ENCODE measurements at places on chromosomes 7 and 10.

- DNase-seq = no peak
These were observed 97.5 kb downstream of the TNS3 start for GRCh38 chr7:47484457-47484856.

- no peak for DNase-seq
These were observed 23.3 kb downstream of the OGDHL start for GRCh38 chr10:49738616-49739360.

GRCh38 chr7:16223963-16224707, 197.2 kb downstream of the CRPPA start:
- DNase-seq = peak; percentile 28

- no peak for DNase-seq
These were observed 222.8 kb downstream of the PTN start for GRCh38 chr7:137120690-137121089.

DNA sequence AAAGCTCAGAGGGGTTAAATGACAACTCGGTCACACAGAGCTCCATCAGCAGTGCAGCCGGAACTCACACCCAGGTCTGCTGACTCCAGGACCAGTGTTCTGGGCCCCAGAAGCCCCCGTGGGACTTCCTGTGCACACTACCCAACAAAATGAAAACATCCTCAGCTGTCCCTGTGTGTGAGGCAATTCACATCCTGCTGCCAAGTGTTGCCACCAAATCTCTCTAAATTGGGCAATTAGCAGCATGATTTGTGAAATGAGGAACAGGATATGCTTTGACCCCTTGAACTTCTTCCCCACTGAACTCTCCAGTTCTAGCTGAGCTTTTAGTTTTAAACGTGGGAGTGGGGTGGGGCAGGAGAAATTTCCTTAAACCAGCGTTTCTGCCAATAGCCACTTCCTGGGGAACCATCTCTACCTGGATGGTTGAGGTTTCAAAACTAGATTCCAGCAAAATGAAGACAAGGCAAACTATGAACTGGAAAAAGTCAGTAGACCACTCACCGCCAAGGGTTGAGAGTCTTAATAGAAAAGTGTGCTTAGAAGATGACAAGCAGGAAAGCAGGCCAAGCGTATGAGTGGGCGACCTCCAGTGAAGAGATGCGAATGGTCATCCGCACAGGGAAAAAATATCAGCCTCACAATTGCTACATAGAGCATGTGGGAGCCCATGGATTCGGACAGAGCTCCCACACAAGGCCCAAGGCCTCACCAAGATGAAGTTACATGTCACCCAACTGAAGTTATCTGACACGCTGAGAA, 51.9 kb upstream of the CHST15 start:
- DNase-seq = peak; percentile 8

DNA sequence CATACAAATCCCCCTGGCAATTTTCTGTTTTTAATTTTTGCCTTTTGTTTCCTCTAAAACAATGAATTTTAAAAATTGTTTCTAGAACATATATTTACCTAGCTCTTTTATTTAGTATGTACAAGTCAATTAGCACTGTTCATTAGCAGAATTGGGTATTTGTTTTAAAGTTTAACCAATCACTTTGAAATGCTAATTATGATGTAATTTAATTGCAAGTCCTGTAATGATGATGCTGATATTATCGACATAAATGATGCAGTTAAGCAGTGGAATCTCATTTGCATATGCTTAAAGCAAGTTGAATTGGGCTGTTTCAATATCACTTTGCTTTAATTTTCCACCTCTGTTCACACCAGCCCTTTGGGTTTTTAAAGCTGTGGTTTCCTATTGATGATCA, 2.7 kb downstream of the FOXP2 start:
- DNase-seq = no peak

DNA sequence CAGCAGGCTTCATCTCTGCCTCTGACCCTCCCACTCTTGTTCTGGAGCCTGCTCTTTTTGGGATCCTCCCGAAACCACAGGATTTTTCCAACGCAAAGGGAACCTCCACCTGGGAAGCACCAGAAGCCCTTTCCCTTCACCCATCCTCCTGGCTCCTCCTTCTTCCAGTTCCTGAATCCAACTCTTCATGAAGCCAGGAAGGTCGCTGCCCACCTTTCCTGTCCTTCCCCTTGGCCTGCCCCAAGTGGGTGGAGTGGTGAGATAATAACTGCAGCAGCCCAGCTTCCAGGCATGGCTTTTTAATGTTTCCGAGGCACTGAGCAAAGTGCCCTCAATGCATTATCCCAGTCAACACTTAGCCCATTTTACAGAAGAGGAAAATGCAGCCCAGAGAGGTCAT, 70.8 kb upstream of the EEPD1 start:
- no peak for DNase-seq

DNA sequence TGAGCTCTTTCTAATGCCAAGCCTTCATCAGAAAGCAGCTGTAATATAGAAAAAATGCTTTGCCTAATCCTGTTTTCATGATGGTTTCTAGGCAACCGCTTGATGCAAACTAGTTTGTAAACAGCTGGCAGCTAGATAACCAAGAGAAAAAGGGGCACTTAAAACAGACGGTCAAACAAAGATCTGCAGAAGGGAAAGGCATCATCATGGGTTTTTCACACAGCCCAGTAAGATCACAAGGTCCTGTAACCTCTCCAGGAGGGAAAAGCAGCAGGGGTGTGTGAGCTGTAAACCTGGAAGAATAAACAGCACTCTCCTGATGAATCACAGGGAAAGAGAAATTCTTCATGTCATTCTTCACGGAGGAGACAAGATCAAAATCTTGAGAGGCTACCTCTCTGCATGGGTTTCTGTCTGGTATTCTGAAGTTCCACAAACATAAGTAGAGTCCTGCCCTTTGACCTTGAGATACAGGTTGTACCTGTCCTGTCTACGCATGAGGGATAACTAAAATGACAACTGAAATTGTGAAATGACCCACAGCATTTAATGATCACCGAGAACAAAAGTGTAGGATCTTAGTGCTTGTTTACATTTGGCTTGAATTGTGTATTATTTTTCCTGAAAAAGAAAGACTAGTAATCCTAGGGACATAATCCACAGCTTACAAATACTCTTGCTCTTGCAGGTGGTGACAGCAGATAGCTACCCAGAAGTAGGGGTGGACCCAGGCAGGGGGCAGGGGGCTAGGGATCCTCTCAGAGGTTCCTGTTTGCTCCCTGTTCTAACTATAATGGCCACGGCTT, 48.0 kb downstream of the CREB3L2 start:
- DNase-seq = no peak

GRCh38 chr7:29284696-29285443, 90.3 kb downstream of the CHN2 start:
- DNase-seq = no peak

DNA sequence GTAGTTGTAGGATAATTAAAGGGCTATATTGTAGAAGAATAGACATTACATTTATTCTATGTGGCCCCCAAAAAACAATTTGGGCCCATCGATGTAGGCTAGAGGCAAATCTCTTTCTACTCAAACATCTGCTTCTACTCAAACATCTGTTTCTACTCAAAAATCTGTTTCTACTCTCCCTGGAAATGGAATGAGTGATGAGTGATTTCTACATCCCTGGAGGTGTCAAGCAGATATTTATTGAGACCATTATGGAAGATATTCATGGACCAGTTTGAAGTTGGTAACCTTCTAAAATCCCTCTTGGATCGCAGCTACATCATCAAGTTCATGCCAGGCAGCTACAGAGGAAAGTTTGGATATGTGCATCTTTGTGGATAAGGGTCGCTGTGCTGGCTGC, 5.1 kb upstream of the PLPP4 start:
- DNase-seq = no peak

DNA sequence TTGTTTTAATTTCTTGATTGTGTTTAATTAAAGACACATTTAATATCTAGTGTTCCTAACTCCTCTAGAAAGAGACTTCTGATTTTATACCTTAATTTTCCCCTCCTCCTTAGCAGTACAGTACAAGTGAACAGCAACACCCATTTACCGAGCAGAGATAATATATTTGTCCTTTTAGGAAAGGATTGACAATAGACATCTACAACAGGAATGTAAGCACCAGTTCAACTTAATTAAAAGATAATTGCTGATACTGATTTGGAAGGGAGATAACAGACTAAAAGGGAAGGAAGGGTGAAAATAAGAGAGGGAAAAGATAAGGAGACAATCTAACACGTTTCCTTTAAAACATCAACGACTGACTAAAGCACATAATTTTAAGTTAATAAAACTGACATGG, 119.3 kb downstream of the SRPK2 start:
- DNase-seq = peak; percentile 15

DNA sequence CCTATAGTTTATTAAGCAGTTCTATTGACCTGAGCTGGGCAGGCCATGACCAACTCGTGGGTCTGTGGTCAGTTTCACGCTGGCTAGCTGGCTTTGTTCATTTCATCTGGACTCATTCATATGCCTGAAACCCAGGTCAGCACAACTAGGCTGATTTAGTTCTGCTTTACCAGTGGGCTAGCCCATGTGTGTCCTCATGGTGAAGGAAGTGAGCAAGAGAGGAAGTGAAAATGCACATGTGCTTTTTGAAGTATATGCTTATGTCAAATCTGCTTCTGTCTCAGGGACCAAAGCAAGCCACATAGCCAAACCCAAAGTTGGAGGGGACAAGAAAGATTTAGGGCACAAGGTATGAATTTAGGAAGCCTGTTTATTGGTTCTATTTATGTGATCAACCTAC, 154.5 kb downstream of the RNF133 start:
- DNase-seq = no peak

GRCh38 chr7:148819697-148820360, 64.3 kb downstream of the EZH2 start:
- no peak for DNase-seq

DNA sequence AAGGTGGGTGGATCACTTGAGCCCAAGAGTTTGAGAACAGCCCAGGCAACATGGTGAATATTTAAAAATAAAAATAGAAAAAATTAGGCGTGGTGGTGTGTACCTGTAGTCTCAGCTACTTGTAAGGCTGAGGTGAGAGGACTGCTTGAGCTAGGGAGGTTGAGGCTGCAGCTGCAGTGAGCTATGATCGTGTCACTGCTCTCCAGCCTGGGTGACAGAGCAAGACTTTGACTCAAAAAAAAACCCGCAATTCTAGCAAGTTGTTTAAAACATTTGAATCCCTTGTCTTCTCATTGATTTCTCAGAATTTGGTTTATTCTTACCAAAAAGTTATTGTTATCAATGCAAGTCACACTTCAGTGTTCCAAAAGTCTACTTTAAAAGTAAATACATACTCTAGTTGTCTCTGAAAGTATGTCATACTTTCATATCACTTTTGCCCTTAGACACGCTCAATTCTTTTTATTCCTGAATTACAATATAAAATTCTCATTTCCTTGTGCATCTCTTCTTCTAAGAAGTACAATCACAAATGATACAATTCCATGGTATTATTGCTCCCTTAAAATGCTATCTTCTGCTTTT, 6.3 kb downstream of the EPC1 start:
- DNase-seq = no peak

DNA sequence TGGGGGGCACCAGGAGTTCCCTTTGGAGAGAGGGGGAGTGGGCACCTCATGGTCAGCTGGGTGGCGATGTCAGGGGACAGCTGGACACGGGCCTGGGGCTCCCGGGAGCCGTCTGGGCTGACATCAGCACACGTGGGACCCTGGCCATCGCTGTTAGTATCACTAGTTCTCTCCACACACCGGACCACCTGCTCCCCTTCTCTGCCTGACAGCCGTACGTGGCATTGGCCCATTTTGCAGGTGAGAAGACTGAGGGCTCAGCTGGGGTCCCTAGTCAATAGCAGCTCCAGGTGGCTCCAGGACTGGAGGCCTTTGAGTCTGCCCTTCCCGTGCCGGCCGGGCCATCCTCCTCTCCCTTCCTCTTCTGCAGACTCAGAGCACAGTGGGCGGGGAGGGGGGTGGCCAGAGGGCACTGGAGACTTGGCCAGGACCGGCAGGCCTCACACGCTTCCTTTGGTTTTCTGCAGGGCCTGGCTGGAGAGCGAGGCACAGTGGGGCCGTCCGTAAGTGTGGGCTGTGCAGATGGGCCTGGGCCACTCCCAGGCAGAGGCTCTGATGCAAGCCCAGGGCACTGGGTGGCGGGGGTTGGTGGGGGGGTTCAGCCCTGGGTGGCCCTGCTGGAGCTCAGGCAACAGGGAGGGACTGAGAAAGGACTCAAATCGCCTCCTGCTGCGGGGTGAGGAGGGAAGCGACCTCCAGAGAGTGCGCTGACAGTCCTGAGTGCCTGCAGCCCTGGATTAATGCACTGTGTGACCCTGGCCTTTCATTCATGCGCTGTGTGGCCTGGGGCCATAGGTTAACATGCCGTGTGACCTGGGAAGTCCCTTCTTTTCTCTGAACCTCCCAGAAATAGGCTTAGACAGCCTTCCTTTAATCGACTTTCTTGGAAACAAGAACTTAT, 78.2 kb downstream of the MYL10 start:
- DNase-seq = no peak

DNA sequence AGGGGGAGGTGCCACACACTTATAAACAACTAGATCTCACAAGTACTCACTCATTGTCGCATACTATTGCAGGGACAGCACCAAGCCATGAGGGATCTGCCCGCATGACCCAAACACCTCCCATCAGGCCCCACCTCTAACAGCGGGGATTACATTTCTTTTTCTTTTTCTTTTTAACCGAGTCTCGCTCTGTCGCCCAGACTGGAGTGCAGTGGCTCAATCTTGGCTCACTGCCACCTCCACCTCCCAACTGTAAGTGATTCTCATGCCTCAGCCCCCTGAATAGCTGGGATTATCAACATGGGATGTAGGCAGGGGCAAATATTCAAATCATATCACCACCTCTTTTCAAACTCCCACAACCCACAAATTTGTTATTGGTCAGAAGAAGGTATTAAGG, 76.7 kb downstream of the SKAP2 start:
- no peak for DNase-seq

DNA sequence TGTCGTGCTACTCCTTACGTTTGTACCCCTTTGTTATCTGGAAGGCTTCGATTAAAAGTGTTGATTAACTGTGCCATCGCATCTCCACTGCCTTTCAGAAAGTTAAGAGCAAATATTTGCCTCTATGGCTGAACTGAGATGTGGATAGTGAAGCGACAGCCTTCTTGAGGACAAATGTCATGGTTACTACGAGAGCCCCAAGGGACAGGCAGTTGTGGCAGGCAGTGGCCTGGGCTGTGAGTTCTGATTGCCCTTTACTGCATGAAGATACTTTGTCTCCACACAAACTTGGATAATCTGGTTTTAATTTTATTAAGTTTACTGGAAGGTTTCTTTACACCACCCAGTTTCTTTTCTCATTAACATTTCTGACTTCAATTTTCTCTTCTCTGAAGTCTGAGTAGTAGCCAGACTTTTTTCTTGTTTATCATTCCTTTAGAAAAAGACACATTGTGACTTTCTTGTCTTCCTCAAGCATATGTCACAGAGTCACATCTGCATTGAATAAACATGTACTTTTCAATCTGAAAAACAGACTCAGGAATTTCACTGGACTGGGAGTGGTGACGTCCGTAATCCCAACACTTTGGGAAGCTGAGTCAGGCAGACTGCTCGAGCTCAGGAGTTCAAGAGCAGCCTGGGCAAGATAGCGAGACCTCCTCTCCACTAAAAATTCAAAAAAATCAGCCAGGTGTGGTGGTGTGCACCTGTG, 1.5 kb downstream of the TAS2R41 start:
- no peak for DNase-seq

- DNase-seq = no peak
These were observed 22.1 kb downstream of the NCAPG2 start for GRCh38 chr7:158682456-158682855.

- no peak for DNase-seq
These were observed 206.0 kb upstream of the MDFIC start for GRCh38 chr7:114715907-114716306.

Measured in CD4-positive, alpha-beta T cell treated with Interleukin-12 subunit alpha and Interleukin-12 subunit beta, for 1 hour (primary cell).